ENCODE measurements at places on chromosomes 11 and 22. TPM values are rescaled to one million over a fixed set of nuclear protein-coding genes. Genes with fewer than 3 reads are reported as not detected.
A peak's percentile ranks its signal among the peaks of the same experiment; 100 is the strongest.

DNA sequence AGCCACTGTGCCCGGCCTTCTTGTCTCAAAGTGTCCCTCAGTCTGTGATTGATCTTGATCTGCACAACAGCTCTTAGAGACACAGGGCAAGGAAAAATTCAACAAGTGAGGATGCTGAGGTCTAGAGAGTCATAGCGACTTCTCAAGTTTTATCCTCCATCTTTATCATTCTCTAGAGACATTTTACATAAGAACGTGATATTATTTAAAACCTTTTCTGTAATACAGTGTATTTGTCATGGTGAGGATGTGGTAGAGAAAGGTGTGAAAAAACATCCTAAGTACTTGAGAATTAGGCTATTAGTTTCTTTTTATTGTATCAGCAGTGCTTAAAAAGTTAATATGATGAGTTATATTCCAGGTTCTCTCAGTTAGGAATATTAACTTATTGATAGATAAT is 50.2 kb downstream of the EMSY start:
- H3K27me3 ChIP-seq: no peaks in the 10 kb centered on the region
- DNase-seq: no peak
- H3K36me3 ChIP-seq: peaks cover 9% of the 10 kb centered on the region
- H3K4me1 ChIP-seq: no peaks in the 10 kb centered on the region

DNA sequence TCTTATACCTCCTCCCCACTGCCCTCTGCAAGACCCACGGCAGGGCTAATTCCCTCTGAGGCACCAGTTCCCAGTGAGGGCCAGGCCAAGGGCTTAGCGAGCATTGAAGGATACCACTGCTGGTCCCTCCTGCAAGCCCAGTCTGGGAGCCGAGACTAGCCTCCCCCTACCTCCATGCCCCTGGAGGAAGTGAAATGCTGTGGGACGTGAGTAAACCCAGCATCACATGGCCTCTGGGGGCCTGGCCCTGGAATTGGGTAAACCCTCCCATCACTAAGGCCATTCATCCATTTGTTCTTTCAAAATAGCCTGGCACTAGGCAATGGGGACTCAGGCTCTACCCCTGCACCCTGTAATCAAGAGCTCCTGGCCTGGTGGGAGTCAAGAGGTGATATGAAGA is 24.7 kb downstream of the ARAP1 start:
- H3K27ac ChIP-seq: no peak overlapping the region
- no peaks in the 10 kb centered on the region for H3K36me3 ChIP-seq
- peak; percentile 35 for DNase-seq
- H3K4me3 ChIP-seq: no peak overlapping the region
- no peaks in the 10 kb centered on the region for H3K27me3 ChIP-seq

DNA sequence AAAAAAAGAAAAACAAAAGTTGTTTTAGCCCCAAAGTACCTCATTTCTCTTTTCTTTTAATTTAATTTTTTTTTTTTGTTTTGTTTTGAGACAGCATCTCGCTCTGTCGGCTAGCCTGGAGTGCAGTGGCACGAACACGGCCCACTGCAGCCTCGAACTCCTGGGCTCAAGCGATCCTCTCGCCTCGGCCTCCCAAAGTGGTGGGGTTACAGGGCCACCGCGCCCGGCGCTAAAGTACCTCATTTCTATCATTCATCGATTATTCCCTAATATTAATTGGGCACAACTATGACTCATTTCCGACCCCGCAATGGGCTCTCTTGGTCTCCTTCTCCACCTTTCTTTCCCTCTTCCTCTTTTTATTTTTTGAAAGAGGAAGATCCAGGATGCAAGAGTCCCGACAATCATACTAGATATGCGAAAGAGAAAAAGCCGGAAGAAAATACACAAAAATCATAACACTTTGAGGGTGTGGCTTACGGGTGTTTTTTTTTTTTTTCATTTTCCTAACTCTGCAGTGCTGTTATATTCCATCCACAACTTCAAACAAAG is 475 bp upstream of the AIP start:
- H3K27ac ChIP-seq: peak overlapping the region; percentile 50
- H3K4me1 ChIP-seq: peaks cover 7% of the 10 kb centered on the region
- H3K36me3 ChIP-seq: no peaks in the 10 kb centered on the region

- no peak overlapping the region for H3K4me3 ChIP-seq
- H3K27me3 ChIP-seq: no peaks in the 10 kb centered on the region
- H3K27ac ChIP-seq: no peak overlapping the region
- H3K36me3 ChIP-seq: no peaks in the 10 kb centered on the region
- peak; percentile 23 for DNase-seq
Observed at GRCh38 chr22:17957693-17958092, 66.7 kb downstream of the MICAL3 start.

DNA sequence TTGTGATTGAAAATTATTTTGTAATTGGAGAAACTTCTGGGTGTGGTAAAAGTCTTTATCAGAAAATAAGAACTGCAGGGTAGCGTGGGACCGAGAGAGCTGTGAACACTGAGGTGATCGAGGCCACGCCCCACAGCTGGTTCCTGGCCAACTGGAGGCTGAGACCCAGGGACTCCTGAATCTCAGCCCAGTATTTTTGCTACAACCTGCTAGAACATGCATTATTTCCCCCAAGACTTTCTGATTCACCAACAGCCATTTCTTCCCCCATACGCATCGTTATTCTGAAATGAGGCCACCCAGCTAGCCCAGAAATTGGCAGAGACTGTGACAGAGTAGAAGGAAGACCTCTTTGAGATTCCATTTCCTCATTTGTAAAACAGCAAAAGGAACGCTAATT is 3.4 kb upstream of the FGF19 start:
- H3K4me3 ChIP-seq: no peak overlapping the region
- no peak overlapping the region for H3K27ac ChIP-seq
- H3K27me3 ChIP-seq: peaks cover 73% of the 10 kb centered on the region
- H3K4me1 ChIP-seq: no peaks in the 10 kb centered on the region

GRCh38 chr22:31259798-31260473 is 32.4 kb downstream of the PIK3IP1 start:
- no peak for DNase-seq
- no peaks in the 10 kb centered on the region for H3K27me3 ChIP-seq
- no peak overlapping the region for H3K27ac ChIP-seq
- peaks cover 6% of the 10 kb centered on the region for H3K36me3 ChIP-seq
- H3K4me1 ChIP-seq: no peaks in the 10 kb centered on the region

- no peaks in the 10 kb centered on the region for H3K4me1 ChIP-seq
- H3K27ac ChIP-seq: no peak overlapping the region
- H3K36me3 ChIP-seq: no peaks in the 10 kb centered on the region
- H3K4me3 ChIP-seq: no peak overlapping the region
- H3K27me3 ChIP-seq: peaks cover 40% of the 10 kb centered on the region
- DNase-seq: no peak
Observed at GRCh38 chr11:131290185-131290584, 80.2 kb upstream of the NTM start.

GRCh38 chr11:15938121-15938611 is 418.2 kb downstream of the SOX6 start:
- no peak overlapping the region for H3K27ac ChIP-seq
- peaks cover 15% of the 10 kb centered on the region for H3K27me3 ChIP-seq
- DNase-seq: no peak
- no peaks in the 10 kb centered on the region for H3K4me1 ChIP-seq
- no peaks in the 10 kb centered on the region for H3K36me3 ChIP-seq

- DNase-seq: peak; percentile 72
- H3K27ac ChIP-seq: no peak overlapping the region
Observed at GRCh38 chr11:14029971-14030920, 67.7 kb downstream of the SPON1 start.

DNA sequence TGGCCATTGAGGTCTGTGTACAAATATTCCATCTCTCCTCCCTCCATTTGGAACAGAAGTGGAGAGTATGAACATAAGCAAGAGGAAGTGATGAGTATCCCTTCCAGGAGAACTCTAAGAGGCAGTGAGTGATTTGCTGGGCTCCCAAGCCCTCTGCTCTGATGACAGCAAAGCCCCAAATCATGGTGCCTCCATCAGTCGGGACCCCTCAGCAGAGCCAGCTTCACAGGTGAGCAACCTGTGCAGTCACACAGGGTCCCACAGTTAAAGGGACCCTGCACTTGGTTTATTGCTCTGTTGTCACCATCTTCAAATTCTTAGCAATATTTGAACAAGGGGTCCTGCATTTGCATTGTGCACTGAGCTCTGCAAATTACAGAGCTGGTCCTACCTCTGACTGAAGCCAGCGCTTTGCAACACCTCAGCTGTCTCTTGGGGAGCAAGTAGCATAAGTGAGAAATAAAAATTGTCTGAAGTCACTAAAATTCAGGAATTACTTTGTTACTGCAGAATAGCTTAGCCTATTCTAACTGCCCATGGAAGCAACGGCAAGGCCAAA is 466.4 kb downstream of the MN1 start:
- no peaks in the 10 kb centered on the region for H3K36me3 ChIP-seq
- 0 out of 2 replicates have a peak, but pooled peaks cover 2% of the 10 kb centered on the region for H3K27me3 ChIP-seq
- 0 out of 2 replicates have a peak, but pooled peaks cover 8% of the 10 kb centered on the region for H3K4me1 ChIP-seq
- DNase-seq: no peak
- H3K4me3 ChIP-seq: no peak overlapping the region

GRCh38 chr11:72642043-72642883 is 32.0 kb downstream of the PDE2A start:
- H3K4me1 ChIP-seq: no peaks in the 10 kb centered on the region
- peak; percentile 56 for DNase-seq
- no peak overlapping the region for H3K27ac ChIP-seq
- no peaks in the 10 kb centered on the region for H3K36me3 ChIP-seq
- H3K4me3 ChIP-seq: peak overlapping the region; percentile 62

DNA sequence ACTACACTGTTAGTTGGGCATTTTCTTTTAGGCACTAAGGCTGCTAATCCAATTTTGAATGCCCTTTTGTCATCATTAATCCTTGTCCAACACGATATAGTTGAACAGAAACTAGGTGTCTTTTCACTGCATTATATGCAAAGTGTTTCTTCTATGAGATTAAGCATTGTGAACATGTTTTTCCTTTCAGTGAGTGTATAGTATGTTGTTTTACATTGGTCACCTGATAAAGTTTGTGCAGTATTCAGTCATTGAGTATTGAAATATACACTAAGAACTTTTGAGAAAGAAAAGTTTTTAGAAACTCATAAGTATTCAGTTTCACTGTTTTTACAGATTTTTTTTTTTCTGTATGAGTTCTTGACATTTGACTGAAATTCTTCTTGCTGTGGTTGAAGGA is 59.0 kb downstream of the ZC3H12C start:
- DNase-seq: no peak
- H3K4me1 ChIP-seq: peaks cover 28% of the 10 kb centered on the region
- no peaks in the 10 kb centered on the region for H3K27me3 ChIP-seq
- H3K4me3 ChIP-seq: no peak overlapping the region
- no peak overlapping the region for H3K27ac ChIP-seq

DNA sequence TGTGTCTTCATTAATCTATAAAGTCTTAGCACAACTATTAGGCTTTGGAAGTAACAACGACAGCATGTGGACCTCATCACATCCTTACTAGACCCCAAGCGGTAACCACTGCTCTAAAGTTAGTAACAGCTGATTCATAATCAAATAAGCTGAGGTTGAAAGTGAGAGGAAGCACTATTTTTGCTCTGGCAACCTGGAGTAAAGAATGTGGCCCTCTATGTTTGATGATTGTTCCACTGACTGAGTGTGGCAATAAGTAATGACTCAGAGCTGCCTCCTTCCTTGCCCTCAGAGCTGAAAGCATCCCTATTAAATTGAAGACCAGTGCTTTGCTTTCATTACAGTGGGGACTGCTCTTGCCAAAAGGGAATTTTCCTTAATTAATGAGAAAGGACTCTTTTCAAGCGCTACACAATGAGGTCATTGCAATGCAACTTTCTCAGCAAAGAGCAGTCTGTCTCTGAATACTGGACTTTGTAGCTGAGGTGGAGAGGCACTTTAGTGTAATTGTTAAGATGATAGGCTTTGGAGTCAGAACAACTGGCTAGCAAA is 906.1 kb upstream of the RAG2 start:
- H3K27me3 ChIP-seq: no peaks in the 10 kb centered on the region
- no peak overlapping the region for H3K4me3 ChIP-seq
- DNase-seq: peak; percentile 33
- 0 out of 2 replicates have a peak overlapping the region, but pooled peaks have one; percentile 36 for H3K27ac ChIP-seq

- H3K4me3 ChIP-seq: no peak overlapping the region
- no peak for DNase-seq
- no peak overlapping the region for H3K27ac ChIP-seq
- no peaks in the 10 kb centered on the region for H3K4me1 ChIP-seq
Observed at GRCh38 chr11:100467821-100468508, 219.1 kb upstream of the ARHGAP42 start.

- H3K27me3 ChIP-seq: peaks cover 12% of the 10 kb centered on the region
- H3K4me3 ChIP-seq: no peak overlapping the region
- no peak overlapping the region for H3K27ac ChIP-seq
- H3K4me1 ChIP-seq: no peaks in the 10 kb centered on the region
Observed at GRCh38 chr11:17750013-17750800, 15.6 kb downstream of the KCNC1 start.

GRCh38 chr11:14070896-14071295 is 108.4 kb downstream of the SPON1 start:
- H3K27me3 ChIP-seq: no peaks in the 10 kb centered on the region
- peaks cover 16% of the 10 kb centered on the region for H3K4me1 ChIP-seq
- no peak overlapping the region for H3K27ac ChIP-seq
- no peak overlapping the region for H3K4me3 ChIP-seq
- peak; percentile 35 for DNase-seq
- no peaks in the 10 kb centered on the region for H3K36me3 ChIP-seq

GRCh38 chr11:95888439-95888838 is 35.5 kb downstream of the MTMR2 start:
- H3K36me3 ChIP-seq: peaks cover 15% of the 10 kb centered on the region
- no peak overlapping the region for H3K27ac ChIP-seq
- H3K4me1 ChIP-seq: peaks cover 9% of the 10 kb centered on the region
- H3K27me3 ChIP-seq: no peaks in the 10 kb centered on the region
- H3K4me3 ChIP-seq: no peak overlapping the region
- no peak for DNase-seq

The COPB1 gene
- 199 TPM for polyA plus RNA-seq

The RIC3 gene
- polyA plus RNA-seq: 0.11 TPM

The OR2D2 gene
- not detected for polyA plus RNA-seq

The CCDC116 gene
- polyA plus RNA-seq: 0.10 TPM

The ART5 gene
- polyA plus RNA-seq: 0.23 TPM

The MUC5AC gene
- polyA plus RNA-seq: not detected

The NRIP3 gene
- polyA plus RNA-seq: 4.8 TPM
